Neural crest cell (in vitro differentiated cells): ENCODE measurements at places on chromosomes 5 and 9. TPM values are rescaled to one million over a fixed set of nuclear protein-coding genes. Genes with fewer than 3 reads are reported as not detected.

The LIX1 gene
- total RNA-seq = 19.1 and 19.7 TPM in 2 replicates

The C9 gene
- not detected in 2 replicates for total RNA-seq

The ERMP1 gene
- 5.9 and 6.7 TPM in 2 replicates for total RNA-seq

The SPINK13 gene
- not detected in 2 replicates for total RNA-seq

The SPAG8 gene
- 1.4 TPM in 2 replicates for total RNA-seq

The CREBRF gene
- total RNA-seq = 4.6 and 5.2 TPM in 2 replicates

The MYORG gene
- total RNA-seq = 1.7 and 2.0 TPM in 2 replicates

- no peaks in the 10 kb centered on the region for H3K27me3 ChIP-seq
- no peak for DNase-seq
- H3K4me1 ChIP-seq = peaks cover 21% of the 10 kb centered on the region
- H3K4me3 ChIP-seq = no peak overlapping the region
These were observed 544 bp downstream of the ADAMTS6 start for GRCh38 chr5:65481171-65481581.

GRCh38 chr5:83589786-83590185, 118.2 kb downstream of the VCAN start:
- peaks cover 15% of the 10 kb centered on the region for H3K4me1 ChIP-seq
- H3K36me3 ChIP-seq = no peaks in the 10 kb centered on the region
- H3K27ac ChIP-seq = no peak overlapping the region

DNA sequence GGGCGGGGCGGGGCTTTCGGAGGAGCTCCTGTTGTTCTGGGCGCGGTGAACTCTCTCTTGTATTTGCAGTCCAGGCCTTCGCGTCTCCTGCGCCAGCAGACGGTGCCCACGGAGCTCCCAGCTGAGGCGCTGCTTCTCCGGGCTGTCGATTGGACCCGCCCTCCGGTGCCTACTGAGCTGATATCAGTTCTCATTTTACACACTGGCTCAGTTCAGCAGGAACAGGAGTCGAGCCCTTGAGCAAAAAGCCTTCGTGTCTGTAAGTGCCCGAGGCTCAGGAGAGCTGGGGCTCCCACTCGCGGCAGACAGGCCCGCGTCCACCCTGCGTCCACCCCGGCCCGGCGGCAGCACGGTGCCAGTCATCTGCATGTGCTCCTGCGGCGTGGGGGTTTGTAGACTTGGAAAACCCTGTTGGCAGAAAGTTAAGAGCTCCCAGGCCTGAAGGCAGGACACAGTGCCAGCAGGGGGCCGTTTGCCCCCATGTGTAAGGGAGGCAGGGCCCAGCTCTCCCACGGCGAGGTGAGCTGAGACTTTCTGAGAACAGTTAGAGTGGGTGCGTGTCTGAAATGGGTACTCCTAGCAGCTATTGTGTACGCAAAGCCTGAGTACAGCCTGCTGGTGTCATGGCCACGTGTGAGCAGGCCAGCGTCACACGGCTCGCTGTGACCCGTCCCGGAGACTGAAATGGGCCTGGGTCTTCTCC, 231.5 kb downstream of the FANCC start:
- peaks cover 81% of the 10 kb centered on the region for H3K4me1 ChIP-seq
- H3K4me3 ChIP-seq = peak overlapping the region; percentile 38
- peaks cover 9% of the 10 kb centered on the region for H3K36me3 ChIP-seq
- no peak for DNase-seq
- peaks cover 2% of the 10 kb centered on the region for H3K27me3 ChIP-seq

DNA sequence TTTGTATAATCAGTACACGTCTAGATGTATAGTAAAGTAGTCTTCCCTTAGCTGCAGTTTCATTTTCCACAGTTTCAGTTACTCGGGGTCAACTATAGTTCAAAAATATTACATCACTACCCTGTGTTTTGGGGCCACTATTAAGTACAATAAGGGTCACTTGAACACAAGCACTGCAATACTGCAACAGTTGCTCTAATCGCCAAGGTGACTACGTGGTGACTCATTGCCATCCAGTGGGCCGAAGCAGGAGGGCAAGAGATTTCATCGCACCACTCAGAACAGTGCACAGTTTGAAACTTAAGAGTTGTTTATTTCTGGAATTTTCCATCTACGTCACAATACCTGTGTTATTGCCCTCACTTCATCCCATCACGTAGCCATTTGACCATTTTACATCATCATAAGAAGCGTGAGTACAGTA, at the start of gene ARL14EPL:
Gene ARL14EPL (plus strand): TSS at position 379 of the 424 bp plus-strand sequence. CDS start 18,994 bp downstream, outside the sequence.
- no peaks in the 10 kb centered on the region for H3K36me3 ChIP-seq
- no peak within 1 kb of the TSS for H3K27ac ChIP-seq

GRCh38 chr5:80668016-80668969, 13.5 kb upstream of the DHFR start:
- DNase-seq = no peak
- H3K4me3 ChIP-seq = no peak overlapping the region
- peaks cover 4% of the 10 kb centered on the region for H3K36me3 ChIP-seq

DNA sequence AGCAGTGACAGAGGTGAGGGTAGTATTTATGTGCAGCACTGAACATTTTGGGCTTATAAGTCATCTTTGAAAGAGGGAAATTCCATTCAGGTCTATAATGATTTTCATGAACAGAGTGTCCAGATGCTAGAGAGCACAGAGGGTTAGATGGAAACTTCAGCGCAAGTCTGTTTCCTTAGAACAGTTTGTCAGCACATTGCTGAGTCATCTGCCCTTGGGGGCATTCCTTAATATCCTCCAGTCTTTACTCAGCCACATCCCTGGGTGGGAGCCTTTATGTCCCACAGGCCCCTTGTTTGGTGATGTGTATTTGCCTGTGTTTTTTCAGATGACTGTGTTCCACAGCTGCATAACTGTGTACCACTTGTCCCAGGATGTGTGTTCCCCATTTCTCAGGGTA, 138.5 kb upstream of the S1PR3 start:
- peak; percentile 11 for DNase-seq
- H3K4me1 ChIP-seq = peaks cover 9% of the 10 kb centered on the region
- peak overlapping the region; percentile 58 for H3K27ac ChIP-seq

GRCh38 chr5:123868881-123869280, 356.9 kb downstream of the CSNK1G3 start:
- no peak for DNase-seq
- no peaks in the 10 kb centered on the region for H3K27me3 ChIP-seq
- no peak overlapping the region for H3K4me3 ChIP-seq
- H3K27ac ChIP-seq = no peak overlapping the region
- peaks cover 38% of the 10 kb centered on the region for H3K4me1 ChIP-seq
